ENCODE measurements at places on chromosomes 7 and 10.
A peak's percentile ranks its signal among the peaks of the same experiment; 100 is the strongest.

DNA sequence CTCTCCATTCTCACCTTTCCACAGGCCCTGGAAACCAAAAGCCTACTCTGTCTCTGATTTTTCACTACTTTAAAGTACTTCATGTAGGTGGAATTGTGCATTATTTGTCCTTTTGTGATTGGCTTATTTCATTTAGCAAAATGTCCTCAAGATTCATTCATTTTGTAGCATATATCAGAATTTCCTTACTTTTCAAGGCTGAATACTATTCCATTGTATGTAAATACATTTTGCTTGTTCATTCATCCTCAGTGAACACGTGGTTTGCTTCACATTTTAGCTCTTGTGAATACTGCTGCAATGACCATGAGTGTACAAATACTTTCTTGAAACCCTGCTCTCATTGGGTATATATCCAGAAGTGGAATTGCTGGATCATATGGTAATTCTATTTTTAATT lies 8.8 kb downstream of the C1GALT1 start:
- no peak for DNase-seq

- no peak for DNase-seq
Observed at GRCh38 chr7:137658190-137658900, 188.4 kb downstream of the DGKI start.

DNA sequence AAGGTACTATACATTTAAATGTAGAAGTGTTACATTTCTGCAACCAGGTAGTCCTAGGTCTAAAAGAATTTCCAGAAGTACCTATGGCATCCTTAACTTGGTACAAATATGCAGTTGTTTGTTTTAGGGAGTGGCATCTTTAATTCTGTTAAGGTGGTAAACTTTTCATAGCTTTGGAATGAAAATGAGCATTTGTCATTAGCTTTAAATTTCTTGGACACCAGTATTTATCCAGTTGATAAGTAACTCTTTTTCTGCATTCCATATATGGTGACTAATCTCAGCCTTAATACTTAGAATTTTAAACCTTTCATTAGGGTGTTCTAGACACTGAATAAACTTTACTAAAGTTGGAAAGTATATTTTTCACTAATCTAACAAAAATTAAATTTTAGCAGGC lies 10.8 kb downstream of the SLF2 start:
- peak; percentile 69 for DNase-seq

- DNase-seq: peak; percentile 51
Observed at GRCh38 chr10:82813856-82814255, 938.9 kb downstream of the NRG3 start.

DNA sequence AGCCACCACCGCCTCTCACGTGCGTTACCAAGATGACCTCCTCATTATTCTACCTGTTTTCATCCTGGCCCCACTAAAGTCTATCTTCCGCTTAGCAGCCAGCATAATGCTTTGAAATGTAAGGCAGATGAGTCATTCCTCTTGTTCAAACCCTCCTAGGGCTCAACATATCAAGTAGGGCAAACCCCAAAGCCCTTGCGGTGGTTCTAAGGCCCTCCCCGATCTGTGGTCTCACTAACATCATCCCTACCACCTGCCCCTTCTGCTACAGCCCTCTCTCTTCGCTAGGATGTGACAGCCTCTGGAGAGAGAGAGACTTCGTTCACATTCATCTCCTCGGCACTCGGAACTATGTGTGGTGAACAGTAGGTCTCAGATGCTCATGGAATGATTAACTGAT lies 94.8 kb downstream of the SVIL start:
- no peak for DNase-seq
